ENCODE measurements at places on chromosomes 2 and 18.

DNA sequence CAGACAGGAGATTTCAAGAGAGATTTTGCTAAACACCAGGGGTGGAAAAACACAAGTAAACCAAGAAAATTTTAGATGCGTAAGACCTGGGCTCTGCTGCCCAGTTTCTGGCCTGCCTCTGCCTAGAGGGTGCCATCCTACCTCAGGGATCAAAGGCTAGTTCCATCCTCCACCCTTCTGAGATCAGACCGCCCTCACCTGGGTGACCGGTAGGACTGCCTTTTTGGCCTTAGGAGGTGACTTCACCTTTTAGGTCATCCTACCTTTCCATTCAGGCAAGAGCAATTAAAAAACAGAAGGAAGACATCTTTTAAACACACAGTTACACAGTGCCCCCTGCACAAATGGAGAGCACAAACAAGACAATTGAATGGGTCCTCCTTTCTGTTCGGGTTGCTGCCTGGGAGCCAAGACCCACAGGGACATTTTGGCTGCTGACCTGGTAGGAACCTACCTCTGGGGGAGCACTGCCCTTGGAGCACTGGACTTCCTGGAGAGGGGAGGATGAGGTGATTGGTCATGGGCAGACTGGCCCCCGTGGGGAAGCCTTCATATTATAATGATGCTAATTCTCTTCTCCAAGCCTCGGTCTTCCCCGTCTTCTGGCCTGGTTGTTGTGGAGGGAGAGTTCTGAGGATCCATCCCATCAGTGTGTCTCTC, 3.1 kb downstream of the PSD4 start:
- no peak for DNase-seq

DNA sequence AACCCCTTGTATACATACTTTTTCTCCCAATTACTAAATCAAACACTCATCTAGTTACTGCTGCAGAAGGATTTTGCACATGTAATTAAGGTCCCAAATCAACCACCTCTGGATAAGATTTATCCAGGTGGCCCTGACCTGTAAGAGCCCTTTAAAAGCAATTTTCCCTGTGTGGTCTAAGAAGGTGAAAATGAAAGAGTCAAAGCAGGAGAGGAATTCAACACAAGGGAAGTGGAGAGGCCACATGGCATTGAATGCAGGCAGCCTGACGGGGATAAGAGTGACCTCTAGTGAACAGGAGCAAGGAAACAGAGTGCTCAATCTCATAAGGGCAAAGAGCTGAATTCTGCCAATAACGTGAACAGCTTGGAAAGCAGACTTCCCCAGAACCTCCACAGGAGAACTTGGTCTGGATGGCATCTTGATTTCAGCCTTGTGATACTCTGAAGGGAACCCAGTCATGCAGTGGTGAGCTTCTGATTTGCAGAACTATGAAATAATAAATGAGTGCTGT, 27.2 kb downstream of the PPP3R1 start:
- DNase-seq: peak; percentile 13

DNA sequence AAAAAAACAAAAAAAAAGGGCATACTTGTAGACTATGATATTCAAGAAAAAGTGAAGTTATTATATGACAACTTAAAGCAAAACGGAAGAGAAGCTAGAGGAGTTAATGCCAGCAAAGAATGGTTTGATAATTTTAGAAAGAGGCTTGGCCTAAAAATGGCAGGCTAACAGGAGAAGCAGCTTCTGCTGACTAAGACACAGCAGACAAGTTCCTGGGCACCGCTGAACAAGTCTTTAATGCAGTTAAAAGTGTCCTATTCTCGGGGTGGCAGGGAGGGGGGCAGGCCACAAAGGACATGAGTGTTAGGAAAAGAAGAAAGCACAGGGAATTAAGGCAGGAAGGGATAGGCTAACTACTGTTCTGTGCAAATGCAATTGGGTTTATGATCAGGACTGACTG, 50.3 kb upstream of the GAREM2 start:
- no peak for DNase-seq

DNA sequence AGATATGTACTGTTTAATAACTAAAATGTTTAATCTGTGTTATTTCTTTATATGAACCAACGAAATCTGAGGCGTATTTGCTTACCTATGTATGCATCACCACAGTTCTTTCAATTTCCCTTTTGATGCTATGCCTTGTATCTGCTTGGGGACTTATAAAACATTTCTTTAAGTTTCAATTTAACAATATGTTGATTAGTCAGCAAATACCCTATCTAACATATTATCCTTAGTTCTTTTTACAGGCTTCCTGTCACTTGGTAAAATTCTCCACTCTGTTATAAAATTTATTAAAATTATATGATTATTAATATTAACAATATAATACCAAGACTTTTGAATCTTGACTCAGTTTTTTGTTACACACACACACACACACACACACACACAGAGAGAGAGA, 174.3 kb downstream of the CPS1 start:
- no peak for DNase-seq

DNA sequence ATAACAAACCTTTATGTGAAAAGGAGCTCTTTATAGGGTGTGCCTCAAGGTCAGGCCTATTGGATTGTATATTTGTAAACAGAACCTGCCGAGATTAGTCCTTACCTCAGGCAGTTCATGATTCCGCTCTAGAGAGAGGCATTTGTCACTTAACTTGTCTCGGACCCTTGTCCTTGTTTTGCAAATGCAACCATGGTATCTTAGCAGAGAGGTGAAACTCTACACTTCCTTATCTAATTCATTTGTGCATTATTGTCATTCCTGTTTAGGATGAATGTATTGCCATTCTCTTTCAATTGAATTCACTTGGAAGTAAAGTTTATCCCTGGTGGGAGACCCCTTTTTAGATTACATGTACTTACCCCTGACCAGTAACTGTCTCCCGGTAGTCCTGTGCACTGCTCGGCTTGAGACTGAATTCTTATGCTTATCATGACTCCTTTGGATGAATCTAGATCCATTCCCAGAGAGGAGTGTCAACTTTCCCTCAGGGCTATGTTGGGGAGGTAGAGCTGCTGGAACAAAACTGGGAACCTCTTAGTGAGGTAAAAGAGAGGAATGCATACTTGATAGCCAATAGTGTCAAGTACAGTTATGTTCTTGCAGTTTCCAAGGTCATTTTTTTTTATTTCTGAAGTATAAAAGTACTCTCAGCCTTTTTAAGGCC, 46.6 kb downstream of the SGPP2 start:
- no peak for DNase-seq

GRCh38 chr2:180520921-180521581, 459.4 kb upstream of the UBE2E3 start:
- peak; percentile 15 for DNase-seq

- no peak for DNase-seq
Measured at GRCh38 chr18:37582261-37582660, 16.7 kb upstream of the CELF4 start.

DNA sequence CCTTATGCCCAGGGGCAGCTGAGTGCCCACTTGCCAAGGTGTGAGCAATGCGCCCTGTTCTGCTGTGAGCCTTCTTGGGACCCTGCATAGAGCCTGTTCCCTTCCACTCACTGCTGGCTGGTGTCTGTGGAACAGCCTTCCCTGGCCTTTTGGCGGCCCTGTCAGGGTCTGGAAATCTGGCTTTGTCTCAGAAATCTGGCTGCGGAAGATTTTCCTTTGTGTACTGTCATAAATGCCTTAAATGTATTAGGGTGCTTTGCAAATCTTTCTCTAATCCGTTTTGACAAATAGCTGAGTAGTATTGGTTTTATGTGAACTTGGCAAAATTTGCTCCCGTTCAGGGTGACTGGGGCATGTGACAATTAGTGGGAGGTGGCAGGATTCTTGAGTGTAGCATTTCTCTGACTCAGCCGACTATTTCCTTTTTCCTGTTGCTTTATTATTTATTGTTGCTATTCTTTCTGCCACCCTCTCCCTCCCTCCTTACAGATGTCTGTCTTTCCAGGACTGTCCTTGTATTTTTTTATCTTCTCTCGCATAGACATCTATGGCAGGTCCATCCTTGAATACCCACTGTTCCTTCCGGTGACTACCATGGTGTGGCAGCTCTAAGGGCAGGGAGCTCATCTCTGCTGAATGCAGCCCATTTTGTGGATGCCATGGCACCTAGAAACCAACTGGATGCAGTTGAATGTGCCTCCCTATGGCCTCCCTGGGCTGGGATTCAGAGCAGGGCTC, 41.8 kb downstream of the LDLRAD4 start:
- DNase-seq: peak; percentile 41

GRCh38 chr2:215699700-215700538, 264.1 kb upstream of the FN1 start:
- no peak for DNase-seq

DNA sequence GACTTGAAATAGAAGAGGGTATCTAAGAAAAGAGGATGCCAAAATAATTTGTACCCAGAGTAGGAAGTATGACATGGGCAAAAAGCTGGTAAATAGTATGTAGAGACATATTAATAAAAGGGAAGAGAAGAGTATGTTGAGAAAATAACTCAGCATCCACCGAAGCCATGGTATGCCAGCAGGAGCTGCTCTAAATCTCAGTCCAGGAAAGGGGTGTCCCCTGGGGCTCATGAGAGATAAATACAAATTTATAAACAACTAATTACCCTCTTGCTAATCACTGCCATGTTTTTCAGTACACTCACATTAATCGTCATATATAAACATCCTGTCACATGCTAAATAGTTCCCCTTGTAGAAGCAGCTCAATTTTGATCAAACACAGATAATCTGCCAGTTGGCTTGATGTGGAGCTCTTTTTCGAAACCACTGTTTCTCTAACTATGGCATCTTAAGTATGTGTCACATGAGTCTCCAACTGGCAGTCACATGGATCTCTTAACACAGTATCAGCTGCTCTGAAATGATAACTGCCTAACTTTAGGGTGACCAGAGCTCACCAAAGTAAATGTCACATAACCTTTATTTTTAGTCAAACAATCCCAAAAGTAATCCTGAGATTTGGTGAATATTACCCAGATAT, 31.9 kb downstream of the EXOC6B start:
- peak; percentile 43 for DNase-seq

DNA sequence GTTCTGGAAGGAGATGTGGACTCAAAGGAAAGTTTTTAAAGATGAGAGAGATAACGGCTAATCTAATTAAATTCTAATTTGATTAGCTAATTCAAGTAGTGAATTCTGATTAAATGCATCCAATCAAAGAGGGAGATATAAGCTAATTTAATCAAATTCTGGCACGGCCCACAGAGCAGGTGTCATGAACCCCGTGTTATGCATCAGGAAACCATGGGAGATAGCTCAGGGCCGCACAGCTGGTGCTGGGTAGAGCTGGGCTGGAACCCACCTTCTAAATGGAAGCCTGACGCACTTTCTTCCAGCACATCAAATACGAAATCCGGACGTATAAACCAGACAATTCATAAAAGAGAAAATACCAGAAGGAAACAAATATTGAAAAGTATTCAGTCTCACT, 57.2 kb downstream of the GREB1 start:
- DNase-seq: no peak

- DNase-seq: no peak
Measured at GRCh38 chr2:133457861-133458260, 110.4 kb downstream of the NCKAP5 start.

Measured in AG08395 (cell line).